ENCODE measurements at places on chromosomes 2 and 18. TPM values are rescaled to one million over a fixed set of nuclear protein-coding genes. Genes with fewer than 3 reads are reported as not detected.

The SCTR gene
- 0.37 TPM for polyA plus RNA-seq

DNA sequence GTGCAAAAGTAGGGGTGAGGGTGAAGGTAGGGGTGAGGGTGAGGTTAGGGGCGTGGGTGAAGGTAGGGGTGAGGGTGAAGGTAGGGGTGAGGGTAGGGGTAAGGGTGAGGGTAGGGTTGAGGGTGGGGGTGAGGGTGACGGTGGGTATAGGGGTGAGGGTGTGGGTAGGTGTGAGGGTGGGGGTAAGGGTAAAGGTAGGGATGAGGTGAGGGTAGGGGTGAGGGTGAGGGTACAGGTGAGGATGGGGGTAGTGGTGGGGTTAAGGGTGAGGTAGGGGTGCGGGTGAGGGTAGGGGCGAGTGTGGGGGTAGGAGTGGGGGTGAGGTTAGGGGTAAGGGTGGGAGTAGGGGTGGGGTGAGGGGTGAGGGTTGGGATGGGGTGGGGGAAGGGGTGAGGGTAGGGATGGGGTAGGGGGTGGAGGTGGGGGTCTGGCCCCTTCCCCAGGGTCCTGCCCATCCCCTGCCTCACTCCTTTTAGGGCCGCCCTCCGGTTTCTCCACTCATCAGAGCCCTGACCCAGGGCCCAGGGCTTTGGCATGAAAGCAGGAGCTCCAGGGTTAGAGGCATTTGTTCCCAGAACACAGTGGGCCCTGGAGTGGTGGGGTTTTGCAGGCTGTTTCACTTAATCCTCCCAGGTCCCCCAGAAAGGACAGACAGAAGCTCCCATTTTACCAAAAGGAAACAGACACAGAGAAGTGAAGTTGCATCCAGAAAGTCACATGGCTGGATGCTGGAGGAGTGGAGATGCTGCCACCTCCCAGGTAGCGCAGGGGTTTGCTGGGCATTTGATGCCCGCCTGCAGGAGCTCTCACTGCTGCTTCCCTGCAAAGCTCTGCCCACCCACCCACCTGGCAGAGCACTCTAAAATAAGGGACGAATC is 26.9 kb downstream of the SNORC start:
- DNase-seq = no peak

The LNPK gene
- 24.0 TPM for polyA plus RNA-seq

DNA sequence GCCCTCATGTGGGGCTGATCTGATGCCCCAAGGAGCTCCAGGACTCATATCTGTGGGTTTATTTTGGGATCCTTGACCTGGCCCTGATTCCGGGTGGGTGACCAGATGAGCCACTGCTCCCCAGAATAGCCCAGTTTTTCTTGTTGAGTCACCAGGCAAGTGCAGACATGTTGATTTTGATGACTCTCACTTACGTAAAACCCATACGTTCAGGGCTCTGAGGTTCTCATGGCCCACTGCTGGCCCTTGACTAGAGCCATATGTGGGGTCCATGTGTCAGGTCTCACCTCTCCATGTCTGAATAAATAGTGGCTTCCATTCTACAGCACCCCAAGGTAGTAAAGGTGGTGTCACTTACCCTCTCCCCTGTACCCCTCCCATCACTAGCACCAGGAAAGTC is 41.9 kb downstream of the CDC42EP3 start:
- no peak for DNase-seq

The TXNDC2 gene
- polyA plus RNA-seq = 0.12 TPM

- DNase-seq = no peak
These were observed 4.0 kb downstream of the NT5DC4 start for GRCh38 chr2:112724591-112725525.

GRCh38 chr2:84534225-84534624 is 17.9 kb downstream of the DNAH6 start:
- DNase-seq = no peak

- no peak for DNase-seq
These were observed 71.5 kb downstream of the OSBPL6 start for GRCh38 chr2:178265851-178266250.

DNA sequence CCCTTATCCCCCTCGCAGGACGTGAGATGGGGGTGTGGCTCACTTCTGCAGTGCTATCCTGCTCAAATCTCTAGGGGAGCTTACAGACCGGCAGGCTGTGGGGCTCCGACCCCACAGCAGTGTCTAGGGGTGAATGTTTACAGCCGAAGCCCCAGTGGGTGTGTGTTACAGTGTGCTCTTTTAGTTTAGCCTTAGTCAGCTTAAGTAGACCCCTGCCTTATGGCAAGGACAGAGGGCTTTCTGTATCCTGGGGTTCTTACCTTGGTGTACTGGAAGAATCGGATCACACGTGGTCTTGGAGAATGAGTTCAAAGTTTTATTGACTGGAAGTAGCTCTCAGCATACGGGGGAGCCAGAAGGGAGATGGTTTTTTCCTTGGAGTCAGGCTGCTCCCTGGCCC is 348.2 kb upstream of the GYPC start:
- DNase-seq = no peak

DNA sequence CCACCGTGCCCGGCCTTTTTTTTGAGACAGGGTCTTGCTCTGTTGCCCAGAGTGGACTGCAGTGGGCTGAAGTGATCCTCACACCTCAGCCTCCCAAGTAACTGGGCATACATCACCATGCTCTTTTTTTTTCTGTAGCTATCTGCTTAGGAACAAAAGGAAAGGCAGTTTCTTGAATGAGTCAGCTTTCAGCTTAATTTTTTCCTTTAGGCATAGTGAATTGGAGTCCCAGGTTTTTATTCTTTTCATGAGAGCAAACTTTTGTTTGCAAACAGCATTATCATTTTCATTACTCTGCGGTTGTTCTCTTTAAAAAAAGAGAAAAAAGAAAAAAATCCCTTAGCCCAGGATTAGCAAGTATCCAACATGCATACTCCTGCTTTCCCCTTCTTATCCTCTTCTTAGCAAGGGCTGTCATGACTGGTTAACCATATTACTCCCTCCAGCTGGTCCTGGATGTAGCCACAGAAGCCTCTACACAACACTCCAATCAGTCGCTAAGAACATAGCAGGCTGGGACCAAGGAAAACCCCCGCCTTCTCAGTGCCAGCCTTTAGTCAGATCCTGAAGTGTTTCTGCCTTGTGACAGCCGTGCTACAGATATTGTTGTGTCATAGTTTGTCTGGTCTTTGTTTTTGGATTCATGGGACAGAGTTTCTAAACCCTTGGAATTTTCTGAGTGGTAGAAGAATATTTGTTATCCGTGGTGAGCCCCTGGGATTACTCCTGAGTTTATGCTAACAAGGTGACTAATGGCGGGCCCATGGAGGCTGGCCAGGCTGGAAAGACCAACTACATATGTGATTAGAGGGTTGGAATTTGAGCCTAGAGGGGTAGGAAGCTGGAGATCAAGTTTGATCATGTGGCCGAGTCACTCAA is 23.3 kb upstream of the ST3GAL5 start:
- no peak for DNase-seq

GRCh38 chr2:227671170-227671905 is 4.7 kb downstream of the SCYGR5 start:
- DNase-seq = no peak

DNA sequence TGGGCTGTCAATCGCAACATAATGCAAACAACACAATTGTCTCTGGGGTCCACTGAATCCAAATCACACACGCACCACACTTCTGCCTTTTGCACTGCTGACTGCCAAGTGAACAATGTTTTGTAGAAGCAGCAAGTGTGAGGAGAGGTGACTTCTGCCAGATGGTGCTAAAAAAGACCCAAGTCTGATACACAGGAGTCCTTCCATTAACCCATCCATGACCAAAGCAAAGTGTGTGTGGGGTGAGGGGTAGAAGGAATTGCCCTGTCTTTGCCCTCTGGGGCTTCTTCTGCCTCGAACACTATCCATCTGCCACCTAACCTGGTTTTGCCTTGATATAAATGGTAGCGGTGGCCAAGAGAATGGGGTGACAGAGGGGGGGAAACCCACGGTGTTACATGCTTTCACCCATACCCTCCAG is 50.0 kb downstream of the C2orf42 start:
- no peak for DNase-seq

- DNase-seq = no peak
These were observed 30.4 kb downstream of the SRSF7 start for GRCh38 chr2:38720613-38721241.

- no peak for DNase-seq
These were observed 12.0 kb upstream of the BCL11A start for GRCh38 chr2:60565472-60565871.

The ORMDL1 gene
- polyA plus RNA-seq = 106 TPM

GRCh38 chr2:1656326-1656960 is 87.9 kb downstream of the PXDN start:
- no peak for DNase-seq

Measured in left renal pelvis (tissue), 4 donors.